ENCODE measurements at places on chromosomes 6 and 20.

DNA sequence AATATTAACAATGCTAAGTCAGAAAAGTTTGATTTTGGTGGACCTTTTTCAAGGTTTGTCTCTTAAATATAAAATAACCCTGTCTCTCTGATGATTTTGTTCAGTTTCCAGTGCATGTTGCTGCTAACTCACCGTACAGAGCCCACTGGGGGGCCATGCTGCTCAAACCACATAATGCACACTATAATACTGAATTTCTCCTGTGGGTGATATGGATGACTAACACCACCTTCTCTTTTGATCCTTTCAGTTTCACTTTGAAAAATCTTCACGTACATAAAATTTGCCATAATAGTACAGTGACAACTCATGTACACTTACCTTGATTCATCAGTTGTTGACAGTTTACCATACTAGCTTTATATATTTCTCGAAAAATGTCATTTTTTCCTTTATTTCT is 506.6 kb upstream of the MAN1A1 start:
- no peak for DNase-seq

GRCh38 chr20:32804817-32805216 is 14.9 kb upstream of the MAPRE1 start:
- no peak for DNase-seq

DNA sequence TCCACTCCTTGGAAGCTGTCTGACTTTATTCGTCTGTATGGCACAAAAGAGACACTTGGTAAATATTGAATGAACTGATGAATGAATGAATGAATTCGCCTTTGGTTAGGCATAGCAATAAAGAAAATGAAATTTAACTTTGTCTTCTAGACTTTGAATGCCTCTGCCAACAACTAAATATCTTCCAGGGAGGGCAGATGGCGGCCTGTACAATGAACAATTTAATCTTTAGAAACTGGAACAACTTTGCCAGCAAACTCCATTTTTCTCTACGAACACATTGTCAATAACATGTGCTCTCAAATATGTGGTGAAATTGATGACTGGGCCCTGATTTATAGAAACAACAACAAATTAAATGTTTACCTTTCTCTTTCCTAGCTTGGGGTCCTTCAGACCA is 140.6 kb downstream of the ZNF217 start:
- DNase-seq, result no peak

DNA sequence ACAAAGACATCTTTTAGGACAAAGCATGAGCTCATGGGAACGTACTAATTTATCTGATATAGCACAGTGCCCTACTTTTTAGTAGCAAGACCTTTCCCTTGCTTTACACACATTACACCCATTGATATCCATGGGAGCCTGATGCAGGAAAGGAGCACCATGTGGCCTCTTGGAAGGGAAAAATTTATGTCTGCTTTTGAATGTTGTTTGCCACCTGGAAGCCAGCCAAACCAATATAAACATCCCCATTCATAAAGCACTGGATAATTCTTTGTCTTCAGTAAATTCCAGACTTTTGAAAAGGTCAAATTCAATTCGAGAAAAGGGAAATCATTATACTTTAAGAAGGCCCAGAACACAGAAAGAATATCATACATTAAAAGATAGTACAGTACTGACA is 152.3 kb upstream of the BEND6 start:
- peak; percentile 79 for DNase-seq

GRCh38 chr6:105179244-105180065 is at the start of gene POPDC3:
TSS of gene POPDC3 (minus strand) at chr6:105180014. CDS start at chr6:105161909, 18,105 bp downstream.
- DNase-seq, result peak; percentile 21

GRCh38 chr20:12700701-12701100 is 308.1 kb upstream of the SPTLC3 start:
- no peak for DNase-seq

- DNase-seq, result no peak
These were observed 1.2 kb downstream of the TRAF3IP2 start for GRCh38 chr6:111604259-111605099.

DNA sequence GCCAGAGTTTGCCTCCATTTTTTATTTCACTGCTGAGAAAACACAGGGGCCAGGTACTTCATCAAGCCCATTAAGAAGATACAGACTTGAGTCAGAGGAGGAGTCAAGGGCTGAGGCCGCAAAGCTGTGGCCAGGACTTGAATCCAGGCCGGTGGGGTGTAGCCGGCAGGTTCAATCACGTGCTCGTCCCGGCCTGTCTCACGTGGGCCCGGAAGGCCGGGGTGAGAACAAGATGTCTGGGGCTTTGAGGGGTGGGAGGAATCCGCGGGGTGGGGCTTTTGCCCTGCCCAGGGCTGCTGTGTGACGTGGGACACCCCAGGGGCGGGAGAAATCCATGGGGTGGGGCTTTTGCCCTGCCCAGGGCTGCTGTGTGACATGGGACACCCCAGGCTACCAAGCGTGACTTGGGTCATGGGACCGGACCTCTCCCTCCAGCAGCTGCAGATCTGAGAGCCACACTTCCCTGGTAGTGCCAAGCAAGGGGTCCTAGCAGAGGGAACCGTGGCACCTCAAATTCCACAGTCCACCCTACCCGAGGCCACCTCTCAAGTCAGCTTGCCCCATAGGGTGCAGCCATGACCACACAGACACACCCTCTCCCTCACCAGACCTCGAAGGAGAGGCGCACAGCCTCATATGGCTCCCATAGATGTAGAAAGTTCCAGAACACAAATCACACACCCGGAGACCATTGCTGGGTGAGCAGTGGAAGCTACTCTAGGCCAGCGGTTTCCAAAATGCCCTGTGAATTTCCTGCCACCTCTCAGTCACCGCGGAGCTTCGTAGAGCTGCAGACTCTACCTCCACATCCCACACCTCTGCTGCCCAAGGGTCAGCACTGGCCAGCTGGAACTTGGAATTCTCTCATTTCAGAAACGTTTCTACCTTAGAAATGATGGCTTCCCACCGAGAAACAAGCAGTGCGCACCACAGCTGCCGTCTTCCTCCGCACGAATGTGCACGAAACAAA is 156.1 kb downstream of the DLL1 start:
- no peak for DNase-seq

DNA sequence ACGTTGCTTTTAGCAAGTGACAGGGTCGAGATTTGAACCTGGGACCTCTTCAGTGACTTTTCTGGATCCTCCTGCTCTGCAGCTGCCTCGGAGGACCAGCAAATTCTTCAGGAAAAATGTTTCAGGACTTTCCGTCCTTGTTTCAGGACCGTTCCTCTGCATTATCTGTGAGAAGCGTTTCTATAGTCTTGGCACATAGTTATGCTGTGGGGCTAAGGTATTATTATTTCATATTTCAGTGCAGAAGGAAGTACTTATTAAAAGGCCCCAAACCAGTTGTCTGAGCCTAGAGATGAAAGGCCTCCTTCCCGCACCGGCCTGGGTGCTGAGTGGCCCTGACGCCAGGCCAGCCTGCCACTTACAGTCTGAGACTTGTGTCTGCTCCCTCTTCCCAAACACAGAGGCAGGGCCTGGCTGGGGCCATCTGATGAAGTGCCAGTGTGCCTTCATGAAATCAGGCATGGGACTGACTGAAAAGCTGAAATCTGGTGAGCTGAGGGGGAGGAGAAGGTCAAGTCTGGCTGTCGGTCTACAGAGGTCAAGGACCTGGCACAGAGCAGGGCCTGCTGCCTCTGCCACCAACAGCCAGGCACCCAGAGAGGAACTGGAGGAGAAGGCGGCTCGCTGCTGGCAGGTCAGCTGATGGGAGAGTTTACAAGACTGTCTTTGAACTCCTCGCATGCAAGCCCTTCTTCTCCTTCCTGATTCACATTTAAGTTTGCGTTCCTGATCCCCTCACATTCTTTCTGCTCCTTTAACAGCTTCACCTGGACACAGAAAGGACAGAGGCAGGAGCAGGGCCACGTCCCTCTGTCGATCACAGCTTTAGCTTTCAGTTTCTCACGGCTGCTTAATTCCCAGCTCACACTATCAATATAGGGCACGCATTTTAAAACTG is 8.9 kb upstream of the QKI start:
- DNase-seq, result no peak

DNA sequence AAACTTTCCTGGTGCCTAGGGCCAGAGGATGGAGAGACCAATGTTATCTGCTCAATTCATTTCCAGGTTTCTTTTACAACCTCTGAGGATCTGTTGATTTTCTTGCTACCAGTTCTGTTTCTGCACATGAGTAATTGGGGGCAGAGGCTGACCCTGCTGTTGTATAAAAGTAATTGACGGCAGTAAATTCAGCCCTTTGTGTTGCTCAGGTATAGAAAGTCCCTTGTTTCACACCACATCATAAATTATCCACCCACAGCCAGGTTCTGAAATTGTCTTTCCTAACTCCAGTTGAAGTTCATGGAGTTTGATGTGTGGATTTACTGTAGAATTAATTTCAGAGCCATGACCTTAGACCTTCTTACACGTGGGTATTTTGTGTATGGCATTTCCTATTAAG is 107.4 kb upstream of the GRIK2 start:
- DNase-seq, result no peak

DNA sequence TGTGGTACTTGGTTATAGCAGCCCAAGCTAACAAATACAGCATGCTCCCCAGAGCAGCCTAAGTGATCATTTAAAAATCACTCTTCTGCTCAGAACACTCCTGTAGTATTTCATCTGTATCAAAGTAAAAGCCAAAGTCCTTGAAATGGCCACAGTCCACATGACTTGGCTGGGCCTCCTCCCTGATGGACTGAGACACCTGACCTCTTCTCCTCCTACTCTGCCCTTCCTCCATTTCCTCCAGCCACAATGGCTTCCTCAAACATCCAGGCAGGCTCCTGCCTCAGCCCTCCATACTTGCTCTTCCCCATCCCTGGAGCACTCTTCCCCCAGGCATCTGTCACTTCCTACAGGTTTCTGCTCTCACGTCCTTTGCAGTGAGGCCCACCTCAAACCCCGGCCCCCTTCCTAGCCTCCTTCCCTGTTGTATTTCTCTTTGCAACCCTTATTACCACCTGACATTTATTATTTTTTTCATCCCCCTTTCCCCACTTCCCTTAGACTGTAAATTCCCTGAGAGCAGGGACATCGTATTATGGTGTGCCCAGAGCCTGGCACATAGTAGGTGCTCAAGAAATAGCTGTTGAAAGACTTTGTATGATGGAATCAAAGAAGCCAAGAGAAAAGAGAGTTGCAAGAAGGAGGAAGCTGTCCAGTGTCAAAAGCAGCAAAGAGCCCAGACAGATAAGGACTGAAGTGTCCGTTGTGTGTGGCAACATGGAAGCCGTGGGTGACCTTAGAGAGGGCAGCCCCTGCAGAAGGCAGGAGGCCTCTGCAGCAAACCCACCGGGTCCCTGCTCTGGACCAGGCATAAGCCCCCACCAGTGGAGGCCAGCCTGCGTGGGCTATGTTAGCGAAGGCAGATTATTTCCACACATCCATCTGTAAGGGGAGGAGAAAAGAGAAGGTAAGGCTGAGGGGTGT is 87.5 kb downstream of the TRERF1 start:
- no peak for DNase-seq

DNA sequence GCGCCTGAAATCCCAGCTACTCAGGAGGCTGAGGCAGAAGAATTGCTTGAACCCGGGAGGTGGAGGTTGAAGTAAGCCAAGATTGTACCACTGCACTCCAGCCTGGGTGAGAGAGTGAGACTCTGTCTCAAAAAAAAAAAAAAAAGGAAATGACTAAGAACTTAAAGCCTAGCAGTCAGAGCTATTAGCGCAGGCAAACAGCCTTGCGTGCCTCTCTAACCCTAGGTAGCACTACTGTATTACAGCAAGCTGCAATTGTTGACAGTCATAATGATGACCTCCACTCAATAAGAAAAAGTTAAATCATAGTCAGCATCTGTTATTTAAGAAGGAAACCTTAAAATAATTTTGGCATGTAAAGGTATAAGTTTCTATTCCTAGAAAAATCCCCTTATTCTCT is 14.4 kb downstream of the GSS start:
- DNase-seq, result no peak

DNA sequence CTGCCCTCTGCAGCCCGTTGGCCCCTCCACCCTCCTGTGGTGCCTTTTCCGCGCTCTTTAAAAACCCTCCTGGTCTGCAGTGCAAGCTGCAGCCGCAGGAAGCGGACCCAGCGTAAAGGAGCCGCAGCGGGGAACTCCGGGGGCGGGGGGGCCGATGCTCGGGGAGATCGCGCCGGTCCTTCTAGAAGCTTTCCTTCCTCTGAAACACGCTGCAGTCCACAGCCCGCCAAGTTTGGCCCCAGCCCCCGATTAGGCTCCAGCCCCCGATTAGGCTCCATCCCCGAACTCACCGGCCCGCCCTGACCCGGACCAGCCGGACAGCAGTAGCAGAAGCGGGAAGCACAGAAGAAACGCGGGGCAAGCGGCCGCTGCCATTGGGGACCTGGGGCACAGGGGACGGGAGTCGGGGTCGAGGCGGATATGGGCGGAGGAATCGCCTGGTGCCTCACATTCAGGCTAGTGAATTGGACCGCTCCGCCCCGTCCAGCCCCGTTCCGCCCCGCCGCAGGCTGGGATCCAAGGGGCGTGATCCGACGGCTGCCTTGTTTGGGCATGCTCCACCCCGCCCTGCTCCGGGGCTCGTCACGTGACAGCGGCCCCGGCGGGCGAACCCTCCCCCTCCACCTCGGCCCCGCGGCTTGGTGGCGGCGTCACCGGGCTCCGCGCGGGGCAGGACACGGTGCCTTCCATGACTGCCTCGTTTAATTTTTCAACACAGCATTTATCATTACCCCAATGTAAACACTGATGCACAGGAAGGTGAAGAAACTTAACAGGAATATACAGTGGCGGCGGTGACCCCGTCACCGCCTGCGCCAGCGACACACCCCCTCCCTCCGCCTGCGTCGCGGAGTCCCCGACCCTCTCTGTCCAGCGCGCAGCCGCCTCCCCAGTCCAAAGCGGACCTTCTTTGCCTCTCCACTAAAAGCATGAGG is 20.3 kb downstream of the RAET1L start:
- DNase-seq, result peak; percentile 89

DNA sequence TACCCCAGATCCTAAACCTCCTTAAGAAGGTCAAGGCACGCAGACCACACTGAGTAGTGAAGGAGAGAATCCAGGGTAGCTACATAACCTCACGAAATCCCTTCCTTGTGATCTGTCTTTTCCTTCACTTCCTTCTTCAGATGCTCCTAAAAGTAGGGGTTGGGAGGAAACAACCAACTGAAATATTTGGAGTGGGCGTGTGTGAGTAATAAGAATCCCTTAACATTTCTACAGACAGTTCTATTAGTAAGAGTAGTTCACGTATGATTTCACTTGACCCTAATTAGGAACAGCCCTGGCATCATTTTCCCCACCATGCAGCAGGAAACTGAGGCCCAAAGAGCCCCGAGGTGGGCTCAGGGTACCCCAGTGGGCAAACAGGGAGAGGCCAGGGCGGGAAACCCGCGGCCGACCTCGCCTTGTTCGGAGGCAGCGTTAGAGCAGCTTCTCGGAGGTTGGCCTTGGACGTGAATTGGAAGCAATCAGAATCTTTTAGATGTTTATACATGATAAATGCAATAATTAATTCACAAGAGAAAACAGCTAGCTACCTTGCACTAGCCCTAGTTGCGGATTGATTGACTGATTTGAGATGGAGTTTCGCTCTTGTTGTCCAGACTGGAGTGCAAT is 859 bp upstream of the RAE1 start:
- no peak for DNase-seq

DNA sequence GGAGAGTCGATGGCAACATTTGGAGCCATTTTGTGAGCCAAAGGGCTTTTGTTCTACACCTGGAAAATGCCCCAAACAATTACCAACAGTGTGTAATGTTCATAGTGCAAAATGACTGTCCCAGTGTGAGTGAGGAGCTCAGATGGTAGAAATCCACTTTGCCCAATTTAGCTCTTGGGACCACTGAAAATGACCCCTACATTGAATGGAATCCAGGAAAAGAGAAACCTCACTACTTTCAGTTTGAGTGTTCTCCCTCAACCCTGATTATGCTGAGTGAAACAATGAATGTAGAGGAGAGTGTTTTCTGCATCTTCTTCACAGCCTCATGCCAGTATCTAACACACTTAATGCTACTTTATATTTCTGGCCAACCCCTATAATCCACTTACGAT is 84.9 kb upstream of the NRN1 start:
- DNase-seq, result no peak
